Tibial nerve (tissue), 4 donors: ENCODE measurements at places on chromosomes 7 and 10. TPM values are rescaled to one million over a fixed set of nuclear protein-coding genes. Genes with fewer than 3 reads are reported as not detected.

Gene PTF1A
- total RNA-seq, result not detected

Gene AMPH
- total RNA-seq, result 3.5 TPM

Gene PDZD7
- 2.2 TPM for total RNA-seq

Gene TMEM243
- total RNA-seq, result 44.8 TPM

Gene SEMA3D
- 11.4 TPM for total RNA-seq

Gene GDF10
- total RNA-seq, result 25.7 TPM

Gene TPK1
- 6.6 TPM for total RNA-seq

Gene ODAD2
- total RNA-seq, result not detected

Gene MYOZ1
- total RNA-seq, result 0.60 TPM

Gene SKIDA1
- 2.0 TPM for total RNA-seq

Gene CLCN1
- not detected for total RNA-seq

Gene OPN1SW
- not detected for total RNA-seq

Gene SPDYE2
- total RNA-seq, result not detected

Gene AKR1C3
- 31.5 TPM for total RNA-seq

Gene PRSS37
- not detected for total RNA-seq

Gene CCDC6
- total RNA-seq, result 22.7 TPM

Gene NEURL1
- total RNA-seq, result 0.39 TPM

Gene FAM180A
- total RNA-seq, result 7.7 TPM

Gene NPFFR1
- total RNA-seq, result 5.4 TPM

Gene SFRP4
- 236 TPM for total RNA-seq

Gene DIP2C
- total RNA-seq, result 32.6 TPM

Gene OPN4
- not detected for total RNA-seq

Gene USP54
- 172 TPM for total RNA-seq

Gene LRRD1
- total RNA-seq, result 0.42 TPM

Gene BMPER
- 3.1 TPM for total RNA-seq

Gene ASB15
- not detected for total RNA-seq
